Islet precursor cell (in vitro differentiated cells): ENCODE measurements at places on chromosomes 7 and 10.

DNA sequence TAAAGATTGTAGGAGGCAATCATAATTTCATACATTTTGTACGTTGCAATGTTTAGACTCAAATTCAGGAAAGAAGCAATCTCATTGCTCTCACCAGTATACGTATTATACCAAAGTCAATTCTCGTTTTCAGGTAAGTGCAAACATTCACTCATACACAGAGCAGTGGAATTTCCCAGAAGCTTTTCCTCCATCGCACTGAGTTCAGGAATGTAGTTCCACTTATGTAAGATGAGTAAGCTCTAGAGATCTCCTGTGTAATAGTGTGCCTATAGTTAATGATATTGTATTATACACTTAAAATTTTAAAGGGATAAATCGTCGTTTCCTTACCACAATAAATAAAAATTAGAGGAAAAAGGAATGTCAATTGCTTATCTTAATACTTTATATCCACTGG is 470.8 kb upstream of the KCND2 start:
- DNase-seq: peak; percentile 37

- DNase-seq: no peak
Measured at GRCh38 chr7:123819001-123819400, 26.0 kb upstream of the HYAL4 start.

- DNase-seq: no peak
Measured at GRCh38 chr7:91443862-91444261, 179.6 kb downstream of the FZD1 start.

GRCh38 chr7:92729751-92730150 is 106.6 kb downstream of the CDK6 start:
- no peak for DNase-seq

DNA sequence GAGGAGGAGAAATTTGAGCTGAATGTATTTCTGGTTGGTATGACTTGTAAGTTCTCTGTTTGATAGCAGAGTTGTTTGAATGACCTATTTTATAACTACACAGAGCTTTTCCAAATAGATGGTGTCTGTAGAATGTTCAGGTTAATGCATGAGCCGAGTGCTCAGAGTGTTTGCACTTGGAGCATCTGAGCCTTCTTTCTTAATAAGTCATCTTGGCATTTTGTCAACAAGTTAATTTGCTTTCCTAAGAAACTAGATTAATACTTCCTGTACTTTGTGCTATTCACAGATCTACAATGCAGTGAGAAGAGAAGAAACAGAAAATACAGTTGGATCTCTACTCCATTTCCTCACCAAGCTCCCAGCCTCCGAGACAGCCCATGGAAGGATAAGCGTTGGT is 138.2 kb downstream of the PLCE1 start:
- DNase-seq: no peak

GRCh38 chr7:12493407-12493806 is 77.1 kb upstream of the SCIN start:
- DNase-seq: no peak

GRCh38 chr10:129689671-129690071 is 222.6 kb downstream of the MGMT start:
- no peak for DNase-seq

- no peak for DNase-seq
Measured at GRCh38 chr10:87842776-87843497, 20.4 kb downstream of the KLLN start.

- DNase-seq: no peak
Measured at GRCh38 chr10:122642726-122643605, 56.7 kb downstream of the C10orf120 start.

DNA sequence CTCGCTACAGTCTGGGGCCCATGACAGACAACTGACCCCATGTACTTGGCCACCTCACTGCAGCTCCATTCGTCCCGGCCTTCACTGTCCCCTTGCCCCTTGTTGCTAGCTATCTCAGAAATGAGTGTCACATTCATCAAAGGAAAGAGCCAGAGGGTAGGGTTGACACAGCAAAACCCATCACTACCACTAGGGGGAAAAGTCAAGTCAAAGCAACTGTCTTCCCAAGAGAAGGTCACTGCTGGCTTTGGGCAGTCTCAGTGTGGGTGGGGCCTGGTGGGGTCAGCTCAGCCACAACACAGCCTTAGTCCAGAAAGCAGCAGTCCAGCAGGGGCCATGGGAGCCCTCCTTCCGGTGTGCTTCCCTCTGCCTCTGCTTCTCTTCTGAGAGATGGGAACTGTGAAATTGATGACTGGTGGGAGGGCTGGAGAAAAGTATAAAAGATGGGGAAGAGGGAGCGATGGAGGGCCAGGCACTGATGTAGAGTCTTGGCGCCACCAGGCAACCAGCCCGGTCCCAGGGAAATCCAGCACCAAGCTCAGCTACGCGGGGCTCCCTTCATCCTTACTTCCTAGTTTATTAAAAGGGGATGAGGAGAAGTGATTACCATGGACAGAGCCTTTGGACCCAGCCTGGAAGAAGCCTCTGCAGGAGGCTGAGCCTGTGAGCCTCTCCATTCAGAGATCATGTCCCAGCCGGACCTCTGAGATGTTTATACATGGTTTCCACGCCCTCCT is 58.0 kb downstream of the PLXNA4 start:
- peak; percentile 74 for DNase-seq

DNA sequence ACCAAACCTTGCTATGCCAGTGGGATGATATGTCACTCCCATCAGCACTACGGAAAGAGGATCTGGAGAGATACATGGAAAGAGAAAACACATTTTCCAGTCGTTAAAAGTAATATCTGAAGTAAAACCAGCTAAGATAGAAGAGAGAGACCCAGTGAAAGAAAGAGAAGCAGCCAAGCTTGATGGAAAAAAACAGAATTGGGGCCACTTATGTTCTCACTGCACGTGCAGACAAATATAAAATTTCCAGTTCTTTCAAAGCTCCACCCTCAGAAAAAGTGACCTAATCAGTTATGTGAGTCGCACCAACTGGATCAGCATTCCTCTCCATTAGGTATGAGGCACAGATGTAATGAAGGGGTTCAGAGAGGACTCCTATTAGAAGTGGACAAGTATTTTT is 266.1 kb downstream of the MTERF1 start:
- no peak for DNase-seq

DNA sequence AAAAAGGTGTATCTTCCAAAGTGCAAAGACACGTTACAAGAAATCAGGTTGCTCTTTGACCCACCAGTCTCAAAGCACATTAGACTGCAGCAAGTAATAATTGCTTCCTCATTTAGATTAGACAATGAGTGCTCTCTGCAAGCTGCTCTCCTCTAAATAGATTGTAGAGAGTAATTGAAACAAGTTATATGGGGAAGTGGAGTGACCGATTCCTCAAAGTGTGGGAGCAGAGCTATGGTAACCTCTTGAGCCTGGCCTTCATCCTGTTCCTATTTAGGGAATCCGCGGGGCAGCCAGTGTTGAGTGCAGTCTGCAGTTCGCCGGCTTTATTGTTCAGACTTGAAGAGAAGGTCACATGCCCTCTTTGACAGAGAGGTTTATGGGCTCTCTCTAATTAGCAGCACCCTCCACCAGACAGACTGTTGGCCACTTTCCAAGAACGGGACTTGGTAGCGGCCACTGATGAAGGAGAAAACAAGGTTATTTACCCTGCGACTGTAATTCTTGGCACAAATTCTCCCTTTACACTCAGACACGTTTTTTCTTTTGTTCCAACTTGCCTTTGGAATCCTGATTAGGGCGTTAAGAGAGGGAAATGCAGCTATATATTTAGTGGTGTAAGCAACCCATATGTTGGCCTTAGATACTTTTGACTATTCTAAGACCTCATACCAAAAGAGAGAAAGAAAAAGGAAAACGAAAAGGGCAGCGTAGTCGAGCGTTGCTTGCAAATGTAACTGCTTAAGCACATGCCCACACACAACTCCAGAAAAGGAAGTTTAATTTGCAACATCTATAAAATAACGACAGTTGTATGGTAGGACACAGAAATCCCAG is 107.5 kb downstream of the REEP3 start:
- peak; percentile 91 for DNase-seq

DNA sequence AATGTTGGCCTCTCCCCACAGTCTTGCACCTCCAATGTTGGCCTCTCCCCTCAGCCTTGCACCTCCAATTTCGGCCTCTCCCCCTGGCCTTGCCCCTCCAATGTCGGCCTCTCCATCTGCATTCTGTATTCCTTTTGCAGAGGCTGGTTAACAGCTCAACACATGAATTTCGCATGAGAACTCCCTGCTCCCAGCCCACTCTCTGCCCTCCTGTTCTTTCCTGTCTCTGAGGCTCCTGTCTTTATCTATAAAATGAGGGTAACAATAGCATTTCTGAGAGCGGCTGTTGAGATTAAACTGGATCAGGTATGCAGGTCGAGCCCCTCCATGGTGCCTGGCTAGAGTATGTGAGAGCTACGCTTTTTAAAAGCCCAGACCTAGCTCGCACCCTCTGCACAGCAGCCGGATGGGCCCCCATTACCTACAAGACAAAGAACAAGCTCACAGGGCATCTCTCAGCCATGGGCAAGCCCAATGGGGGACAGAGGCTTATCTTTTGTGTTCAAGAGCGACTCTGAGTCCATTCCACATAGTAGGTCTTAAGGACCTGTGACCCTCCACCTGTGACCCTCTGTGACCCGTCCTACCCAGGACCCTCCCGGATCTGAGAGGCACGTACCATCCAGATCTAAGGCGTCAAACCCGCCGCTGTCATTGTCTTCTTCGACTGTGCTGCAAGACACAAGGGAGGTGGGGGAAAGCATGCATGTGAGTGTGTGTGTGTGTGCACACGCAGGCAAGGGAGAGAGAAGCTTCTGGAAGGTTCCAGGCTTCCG is 82.2 kb upstream of the GNA12 start:
- DNase-seq: peak; percentile 46

DNA sequence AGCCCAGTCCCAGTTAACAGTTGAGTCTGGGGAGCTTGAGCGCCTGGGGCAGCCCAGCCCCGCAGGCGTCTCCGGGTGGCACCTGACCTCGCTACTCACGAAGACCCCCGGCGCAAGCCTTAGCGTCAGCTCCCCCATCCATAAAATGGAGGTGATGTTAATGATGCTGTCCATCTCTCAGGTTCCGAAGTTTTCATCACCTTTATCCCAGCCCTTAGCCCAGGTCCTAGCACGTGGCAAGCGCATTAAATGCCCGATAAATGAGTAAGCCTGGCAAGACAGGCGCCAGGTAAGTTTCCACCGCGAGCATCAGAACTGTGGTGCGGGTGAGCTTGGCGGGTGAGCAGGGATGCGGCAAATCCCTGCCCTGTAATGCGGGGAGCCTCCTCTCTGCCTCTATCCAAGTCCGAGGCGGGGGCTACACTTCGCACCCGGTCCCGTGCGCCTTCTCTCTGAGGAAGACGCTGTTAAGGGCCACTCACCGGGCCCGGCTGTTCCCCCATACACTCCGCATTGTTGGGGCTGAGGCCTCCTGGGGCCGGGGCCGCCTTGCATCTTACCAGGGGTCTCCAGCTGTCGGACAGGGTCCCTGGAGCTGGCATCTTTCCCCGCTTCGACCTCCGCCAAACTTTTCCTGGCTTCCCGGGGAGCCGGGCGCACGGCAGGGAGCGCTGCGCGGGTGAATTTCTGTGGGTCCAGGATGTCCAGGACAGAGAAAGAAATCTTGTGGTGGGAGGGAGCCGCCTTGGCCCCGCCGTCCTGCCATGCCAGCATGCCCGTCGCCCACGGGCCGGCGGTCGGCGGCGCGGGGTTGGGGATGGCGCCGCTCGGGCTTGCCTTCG is 444 bp downstream of the NKX1-2 start:
- no peak for DNase-seq

GRCh38 chr7:12211711-12212485 is 804 bp downstream of the TMEM106B start:
- no peak for DNase-seq

DNA sequence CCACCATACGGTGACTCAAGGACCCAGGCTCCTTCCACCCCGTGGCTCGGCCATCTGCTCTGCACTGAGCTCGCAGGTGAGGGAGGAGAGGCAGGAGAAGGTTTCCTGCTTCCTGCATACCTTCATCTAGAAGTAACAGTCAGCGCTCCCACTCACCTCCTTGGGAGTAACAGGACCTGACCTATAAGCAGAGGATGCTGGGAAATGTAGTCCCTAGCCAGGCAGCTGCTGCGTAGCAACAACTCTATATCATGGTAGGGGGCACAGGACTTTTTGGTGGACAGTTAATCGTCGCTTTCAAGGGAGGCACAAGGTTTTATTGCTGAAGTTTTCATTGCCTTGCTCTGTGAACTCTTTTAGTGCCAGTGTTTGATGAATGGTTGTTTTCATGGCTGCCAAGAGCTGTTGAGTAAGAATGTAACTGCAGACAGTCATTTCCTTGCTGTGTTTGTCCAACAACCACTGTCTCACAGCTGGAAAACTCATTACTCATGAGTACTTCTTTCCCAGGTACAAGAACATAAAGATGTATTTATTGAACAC is 10.2 kb upstream of the ZFYVE27 start:
- DNase-seq: peak; percentile 84

GRCh38 chr10:25552283-25552919 is 377.6 kb downstream of the GPR158 start:
- no peak for DNase-seq

GRCh38 chr7:114086914-114087652 is 168.3 kb upstream of the PPP1R3A start:
- peak; percentile 56 for DNase-seq

DNA sequence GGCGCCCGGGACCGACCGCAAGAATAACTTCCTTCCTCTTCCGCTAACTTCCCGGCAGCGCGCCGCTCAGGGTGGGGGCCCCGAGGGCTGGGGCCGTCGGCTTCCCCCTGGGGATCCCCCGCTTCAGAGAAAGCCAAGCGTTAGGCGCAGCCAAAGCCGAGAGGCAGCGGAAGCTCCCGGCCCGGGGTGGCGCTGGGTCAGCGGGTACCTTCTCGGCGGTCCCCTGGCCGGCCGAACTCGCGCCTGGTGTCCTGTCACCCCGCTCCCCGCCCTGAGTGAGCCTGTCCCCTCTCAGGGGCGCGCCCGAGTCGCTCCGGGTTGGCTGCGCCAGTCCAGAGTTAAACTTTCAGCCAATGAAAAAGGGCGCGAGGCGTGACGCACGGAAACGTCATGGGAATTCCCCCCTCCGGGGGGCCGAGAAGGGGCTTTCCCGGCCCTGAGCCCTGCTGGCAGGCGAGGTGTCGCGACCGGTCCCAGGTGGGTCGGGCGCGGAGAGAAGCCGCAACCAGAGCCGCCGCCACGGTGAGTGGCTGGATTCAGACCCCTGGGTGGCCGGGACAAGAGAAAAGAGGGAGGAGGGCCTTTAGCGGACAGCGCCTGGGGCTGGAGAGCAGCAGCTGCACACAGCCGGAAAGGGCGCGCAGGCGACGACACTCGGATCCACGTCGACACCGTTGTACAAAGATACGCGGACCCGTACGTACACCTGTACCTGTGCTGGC is 1.3 kb upstream of the NFKB2 start:
- DNase-seq: peak; percentile 95
